ENCODE measurements at places on chromosomes 3 and 15.

DNA sequence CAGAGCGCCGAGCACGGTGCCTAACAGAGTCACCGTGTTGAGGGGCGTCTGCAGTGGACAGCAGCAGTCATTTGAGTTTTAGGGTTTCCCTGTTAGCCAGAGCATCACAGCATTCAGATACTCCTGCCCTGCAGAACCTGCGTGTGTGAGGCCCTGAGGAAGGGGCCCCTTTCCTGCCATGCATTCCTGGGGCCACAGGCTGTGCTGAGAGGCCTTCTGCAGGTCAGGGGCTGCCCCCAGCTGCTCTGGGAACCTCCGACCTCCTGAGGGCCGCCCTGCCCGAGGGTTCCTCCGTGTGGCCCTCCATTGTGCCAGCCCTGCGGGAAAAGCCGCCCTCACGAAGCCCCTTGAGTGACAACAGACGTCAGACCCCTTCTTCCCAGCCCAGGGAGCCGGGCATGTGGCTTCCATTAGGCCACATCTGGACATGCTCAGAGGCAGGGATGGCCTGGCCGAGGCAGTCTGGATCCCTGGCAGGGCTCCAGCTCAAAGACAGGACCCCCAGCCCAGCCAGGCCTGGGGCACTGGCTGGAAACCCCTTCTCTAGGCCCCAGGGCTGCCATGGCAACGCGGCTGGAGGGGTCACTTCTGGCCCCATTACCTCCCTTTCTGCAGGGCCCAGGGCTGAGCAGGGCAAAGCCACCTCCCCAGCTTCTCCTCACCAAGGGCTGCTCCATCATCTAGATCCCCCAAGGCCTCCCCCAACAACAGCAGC lies 25.3 kb downstream of the FBLN2 start:
- no peak for DNase-seq

- DNase-seq = no peak
These were observed 30.8 kb downstream of the IFT122 start for GRCh38 chr3:129470861-129471260.

DNA sequence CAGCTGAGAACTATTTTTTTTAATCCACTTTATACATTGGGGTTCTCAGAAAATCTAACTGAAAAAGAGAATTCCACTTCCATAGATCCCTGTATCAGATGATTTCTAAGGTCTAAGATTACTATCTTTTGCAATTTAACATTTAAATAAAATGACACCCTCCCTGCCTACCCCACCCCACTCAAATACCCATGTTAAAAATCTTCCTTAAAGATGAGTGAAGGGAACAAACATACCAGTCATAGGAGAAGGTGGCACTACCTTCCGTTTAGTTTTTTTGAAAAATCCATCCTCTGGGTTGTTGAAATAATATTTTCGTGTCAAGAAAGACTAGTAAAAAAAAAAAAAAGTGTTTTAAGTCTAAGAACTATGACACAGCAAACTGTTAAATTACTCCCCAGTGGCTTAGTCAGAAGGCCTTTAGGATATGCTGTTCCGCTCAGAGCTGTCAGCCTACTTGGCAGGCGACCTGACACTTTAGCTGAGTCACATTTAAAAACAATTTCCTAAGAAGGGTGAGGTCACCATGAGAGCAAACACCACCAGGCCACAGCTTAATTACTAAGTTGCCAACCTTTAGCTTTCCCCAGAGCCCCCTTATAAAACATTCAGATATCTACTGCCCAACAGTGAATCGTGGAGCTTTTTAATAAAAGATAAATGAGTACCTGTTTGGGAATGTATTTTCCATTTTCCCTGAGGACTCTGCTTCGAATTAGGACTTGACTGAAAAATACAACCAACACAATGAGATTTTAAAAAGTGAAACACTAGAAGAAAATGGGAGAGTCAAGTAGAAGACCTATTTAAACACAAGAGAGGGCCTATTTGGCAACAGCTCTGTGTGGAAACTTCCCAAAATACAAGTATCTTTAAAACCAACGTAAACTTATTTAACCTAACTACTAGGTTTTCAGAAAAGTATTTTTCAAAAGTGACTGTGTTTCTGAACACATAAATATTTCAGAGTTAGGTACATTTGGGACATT lies 9.6 kb downstream of the EMC3 start:
- peak; percentile 89 for DNase-seq

DNA sequence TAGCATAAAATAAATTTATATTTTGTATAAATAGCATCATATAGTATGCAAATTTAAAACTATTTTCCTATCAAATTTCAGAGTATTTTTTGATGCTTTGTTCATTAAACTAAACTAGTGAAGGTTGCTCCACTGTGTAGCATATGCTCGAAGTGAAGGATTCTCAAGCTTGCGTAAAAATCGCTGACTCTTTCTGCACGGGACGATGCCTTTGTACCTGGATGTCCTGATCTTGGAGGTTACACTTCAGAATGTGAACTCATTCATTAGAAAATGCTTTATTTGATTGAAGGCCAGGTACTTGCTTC lies 305.0 kb downstream of the WDR72 start:
- DNase-seq = no peak

DNA sequence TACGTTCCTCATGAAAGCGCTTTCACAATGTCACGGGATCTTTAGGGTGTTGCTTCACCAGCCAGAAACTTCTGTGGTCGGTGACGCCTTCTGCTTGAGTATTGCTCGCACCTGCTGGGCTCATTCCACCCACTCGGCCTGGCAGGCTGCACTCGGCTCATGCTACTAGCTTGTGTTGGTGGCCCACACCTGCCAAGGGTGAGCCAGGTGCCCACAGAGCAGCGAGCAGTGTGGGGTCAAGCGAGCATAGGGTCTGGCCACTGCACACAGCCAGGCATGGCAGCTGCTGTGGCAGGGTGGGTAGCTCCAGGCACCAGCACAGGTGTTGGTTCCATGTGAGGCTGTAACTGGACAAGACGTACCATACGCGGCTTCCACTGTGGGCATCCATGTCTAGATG lies 202.9 kb upstream of the CADM2 start:
- no peak for DNase-seq

DNA sequence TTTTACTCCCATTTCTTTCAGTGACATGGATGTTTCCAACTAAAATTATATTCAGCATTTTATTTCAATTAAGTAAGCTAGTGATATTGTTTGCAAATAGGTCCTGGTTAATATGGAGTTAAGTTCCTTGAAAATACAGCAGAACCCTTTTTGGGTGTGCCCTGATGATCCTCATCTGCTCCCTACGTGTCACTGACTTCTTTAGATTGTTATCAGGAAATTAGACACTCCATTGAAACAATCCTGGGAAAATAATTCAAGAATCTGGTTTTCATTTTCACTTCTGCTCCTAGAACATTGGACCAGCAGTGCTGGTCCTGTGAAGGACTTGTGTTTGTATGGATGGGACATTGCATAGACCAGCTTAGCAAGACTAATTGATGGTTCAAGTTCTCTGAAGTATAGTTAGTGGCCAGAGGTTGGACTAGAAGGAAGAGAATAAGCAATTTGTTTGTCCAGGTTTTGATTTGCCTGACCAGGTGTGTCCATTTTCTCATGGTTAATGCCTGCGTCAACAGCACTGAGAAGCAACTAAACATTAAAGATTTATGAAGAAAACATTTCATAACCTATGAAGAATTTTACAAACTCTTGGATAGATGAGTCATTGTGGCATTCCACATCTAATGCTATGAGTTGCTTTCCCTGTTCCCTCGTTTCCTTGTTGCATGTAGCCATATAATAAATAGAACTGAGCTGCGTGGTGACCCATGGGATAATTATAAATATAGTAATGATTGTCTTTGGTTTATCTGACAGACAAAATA lies 95.8 kb downstream of the ZPLD1 start:
- DNase-seq = no peak

- DNase-seq = no peak
These were observed 112.9 kb downstream of the GSK3B start for GRCh38 chr3:119981386-119981785.

- DNase-seq = no peak
These were observed 315.9 kb upstream of the TBL1XR1 start for GRCh38 chr3:177512945-177513814.

Data from inflammatory macrophage treated with lipopolysaccharide for 1 hour (primary cell).